ELR (cell line): ENCODE measurements at places on chromosomes 4 and X.

DNA sequence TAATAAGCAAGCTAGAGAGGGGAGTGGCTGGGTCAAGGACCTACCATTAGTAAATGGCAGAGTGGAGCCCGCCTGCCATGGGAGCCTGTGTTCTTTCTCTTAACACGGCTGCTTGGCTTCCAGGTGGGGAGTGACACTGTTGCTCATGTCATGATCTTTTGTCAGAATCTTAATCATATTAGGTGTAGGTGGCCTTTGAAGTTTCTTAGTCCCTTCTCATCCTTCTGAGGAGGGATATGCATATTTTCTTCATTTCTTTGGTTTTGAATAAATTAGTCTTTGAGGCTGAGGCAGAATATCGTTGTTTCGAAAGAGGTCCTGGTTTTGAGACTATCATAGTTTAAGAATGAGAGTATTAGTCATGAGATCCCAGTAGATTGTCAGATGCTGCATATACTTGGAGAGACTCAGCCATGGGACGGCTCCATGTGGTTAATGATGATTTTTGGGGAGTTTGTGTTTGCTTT lies 28.9 kb downstream of the SNX25 start:
- DNase-seq: peak; percentile 75

DNA sequence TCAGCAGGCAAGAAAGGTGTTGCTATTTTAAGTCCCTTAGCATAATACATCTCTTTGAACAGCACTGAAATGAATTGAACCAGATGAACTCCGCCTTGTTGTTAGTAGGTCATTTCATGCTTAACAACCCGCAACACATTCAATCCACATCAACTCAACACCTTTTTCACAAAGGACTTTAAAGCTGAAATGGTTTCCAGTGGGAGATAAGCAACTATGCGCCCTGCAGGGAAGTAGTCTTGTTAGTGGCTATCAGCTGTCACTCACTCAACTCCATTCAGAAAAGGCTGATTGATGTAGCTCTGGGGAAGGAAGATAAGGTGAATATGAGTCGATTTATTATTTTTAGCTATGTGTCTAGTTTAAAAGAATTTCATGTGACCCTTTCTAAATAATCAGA lies 46.0 kb downstream of the ATP8A1 start:
- no peak for DNase-seq

- DNase-seq: no peak
Measured at GRCh38 chr4:6097581-6097980, 79.3 kb upstream of the C4orf50 start.

DNA sequence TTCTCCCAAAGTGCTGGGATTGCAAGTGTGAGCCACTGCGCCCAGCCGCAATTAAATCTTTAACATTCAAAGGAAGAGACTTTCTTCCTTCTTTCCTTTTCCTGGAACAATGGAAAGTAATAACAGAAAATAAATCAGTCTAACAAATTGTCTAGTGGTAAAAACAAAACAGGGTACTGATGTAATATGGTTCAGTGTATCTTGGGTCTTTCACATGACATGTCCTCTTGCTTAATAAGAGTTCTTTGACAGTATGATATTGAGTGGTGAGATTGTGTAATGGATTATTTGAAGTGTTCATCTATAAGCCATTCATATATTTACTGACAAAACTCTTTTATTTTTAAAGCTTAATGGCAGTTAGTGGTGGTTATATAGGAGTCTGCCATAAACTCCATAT lies 256.6 kb downstream of the SPRY1 start:
- no peak for DNase-seq
